ENCODE measurements at places on chromosomes 5 and 9.

DNA sequence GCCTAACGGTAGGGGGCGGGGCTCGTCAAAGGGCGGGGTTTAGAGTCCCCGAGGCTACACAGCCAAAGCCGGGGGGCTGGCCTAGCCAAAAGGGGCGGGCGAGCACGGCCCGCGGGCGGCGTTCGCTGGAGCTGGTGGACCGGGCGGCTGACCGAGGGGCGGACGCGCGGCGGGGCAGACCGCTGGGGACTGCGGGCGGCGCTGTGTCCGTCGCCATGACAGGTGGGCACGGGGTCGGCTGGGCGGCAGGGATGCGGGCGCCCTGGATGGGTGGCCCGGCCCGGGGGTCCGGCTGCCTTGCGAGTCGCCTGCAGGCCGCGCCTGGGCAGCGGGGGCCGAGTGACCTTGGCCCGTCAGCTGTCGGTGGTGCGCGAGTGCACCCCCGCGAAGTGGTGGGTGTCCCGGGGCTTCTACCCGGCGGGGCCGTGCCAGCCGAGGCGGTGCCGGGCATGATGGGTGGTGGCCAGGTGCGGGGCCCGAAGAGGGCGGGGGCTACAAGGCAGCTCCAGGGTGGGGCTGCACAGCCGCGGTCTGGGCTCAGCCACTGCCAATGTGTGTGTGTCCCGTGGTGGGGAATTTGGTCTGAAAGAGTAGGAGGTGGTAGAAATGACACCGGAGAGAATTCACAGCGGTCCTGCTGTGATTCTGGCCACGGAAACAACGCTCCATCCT lies at the start of gene CARD19:
CARD19 (plus strand) TSS at position 87 of the 672 bp plus-strand sequence; CDS start at position 216, 129 bp downstream.
- no peak for DNase-seq

- no peak for DNase-seq
These were observed 269.4 kb upstream of the MVB12B start for GRCh38 chr9:126057121-126057825.

- no peak for DNase-seq
These were observed 205.3 kb downstream of the SLCO4C1 start for GRCh38 chr5:102090770-102091169.

GRCh38 chr5:144089401-144090021 lies 80.9 kb downstream of the YIPF5 start:
- DNase-seq, result no peak

DNA sequence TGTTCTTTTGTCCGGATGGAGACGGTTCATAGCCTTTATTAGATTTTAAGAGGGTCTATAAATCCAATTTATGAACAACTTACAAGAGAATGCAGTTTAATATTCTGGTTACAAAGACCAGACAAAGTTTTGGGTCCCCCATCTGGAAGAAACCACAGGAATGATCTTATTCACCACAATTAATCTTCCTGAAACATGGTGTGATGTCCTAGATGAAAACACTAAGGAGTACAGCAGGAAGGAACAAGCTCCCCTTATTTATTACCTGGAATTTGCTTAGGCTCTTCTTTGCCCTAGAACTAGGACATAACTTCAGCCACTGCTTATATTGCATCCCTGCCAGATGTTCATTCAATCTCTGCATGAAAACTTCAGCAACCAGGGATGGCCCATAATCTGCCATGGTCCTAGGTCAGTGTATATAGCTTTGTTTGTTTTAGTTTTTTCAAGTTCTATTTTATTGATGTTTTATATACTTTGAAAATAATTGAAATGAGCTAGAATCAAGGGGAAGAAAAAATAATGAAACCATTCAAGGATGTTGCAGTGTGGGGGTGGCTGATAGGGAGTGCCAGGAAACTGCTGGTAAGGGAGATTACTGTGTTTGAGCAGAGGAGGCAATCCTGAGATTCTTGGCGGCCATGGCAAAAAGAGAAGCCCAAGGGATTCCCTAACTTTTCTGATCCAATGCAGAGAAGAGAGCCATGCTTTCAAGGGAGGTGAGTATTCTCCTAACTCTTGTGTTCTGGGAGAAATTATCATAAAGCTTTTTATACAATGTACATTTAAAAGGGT lies 16.8 kb downstream of the TXNDC8 start:
- no peak for DNase-seq

DNA sequence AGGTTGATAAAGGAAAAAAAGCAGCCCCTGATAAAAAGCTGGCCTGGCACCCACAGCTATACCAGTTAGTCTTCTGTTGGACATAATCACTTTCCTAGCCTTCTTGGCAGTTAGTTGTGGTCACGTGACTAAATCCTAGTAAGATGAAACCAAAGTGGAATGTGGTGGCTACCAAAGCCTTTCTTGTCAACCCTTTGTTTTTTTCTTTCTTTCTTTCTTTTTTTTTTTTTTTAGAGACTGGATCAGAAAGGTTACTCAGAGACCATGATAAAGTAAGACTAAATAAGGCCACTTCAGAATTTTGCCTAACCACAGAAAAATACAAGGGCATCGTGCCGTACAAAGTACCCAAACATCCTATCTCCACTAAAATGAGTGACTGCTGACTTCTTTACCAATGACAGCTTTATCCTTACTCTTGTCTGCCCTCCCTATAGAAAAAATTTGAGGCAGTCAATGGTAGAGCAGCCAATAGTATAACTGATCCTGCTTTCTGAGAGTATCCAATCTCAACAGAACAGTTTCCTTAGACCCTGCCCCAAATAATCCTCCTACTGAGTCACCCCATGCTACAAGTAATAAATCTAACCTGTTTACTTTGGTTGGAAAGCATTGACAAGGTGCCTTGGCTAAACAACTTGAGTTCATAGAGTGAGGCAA lies 14.2 kb upstream of the KIF27 start:
- DNase-seq, result no peak

DNA sequence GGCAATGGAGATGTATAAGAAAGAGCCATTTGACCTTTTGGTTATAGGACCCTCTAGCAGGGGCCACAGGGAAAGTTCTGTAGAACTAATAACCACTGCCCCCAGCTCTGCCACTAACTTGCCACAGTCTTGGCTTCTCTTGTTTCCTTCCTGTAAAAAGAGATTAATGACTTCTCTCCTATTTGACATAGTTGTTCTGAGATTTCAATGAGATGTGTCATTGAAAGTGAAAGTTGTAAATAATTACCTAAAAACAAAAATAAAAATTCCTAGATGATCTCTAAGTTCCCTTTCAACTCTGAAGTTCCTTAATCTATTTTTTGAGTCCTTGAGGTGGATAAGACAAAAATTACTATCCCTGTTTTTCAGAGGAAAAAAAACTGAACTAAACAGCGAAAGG lies 1.4 kb upstream of the KIF12 start:
- no peak for DNase-seq

- no peak for DNase-seq
These were observed 14.9 kb upstream of the CEL start for GRCh38 chr9:133046900-133047295.

DNA sequence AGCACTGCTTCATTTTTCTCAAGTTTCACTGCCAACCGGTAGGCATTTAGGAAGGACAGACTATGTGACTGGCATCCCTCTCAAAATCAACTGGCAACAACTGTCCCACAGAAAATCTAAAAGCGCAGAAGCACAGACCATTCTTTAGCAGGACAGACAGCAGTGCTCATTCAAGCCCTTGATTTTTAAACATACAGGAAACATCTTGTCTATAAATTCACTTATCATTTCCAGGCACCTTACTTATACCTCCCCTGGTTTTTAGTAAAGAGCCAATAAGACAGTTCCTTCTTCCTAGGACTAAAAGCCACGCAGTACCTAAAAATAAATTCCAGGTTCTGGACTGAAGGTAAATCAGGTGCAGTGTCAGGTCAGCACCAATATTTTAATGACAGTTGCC lies 343.2 kb upstream of the WWC1 start:
- DNase-seq, result no peak

- no peak for DNase-seq
These were observed 66.9 kb downstream of the SYK start for GRCh38 chr9:90868555-90868954.

- DNase-seq, result no peak
These were observed 101.9 kb downstream of the F2RL2 start for GRCh38 chr5:76521240-76521758.

DNA sequence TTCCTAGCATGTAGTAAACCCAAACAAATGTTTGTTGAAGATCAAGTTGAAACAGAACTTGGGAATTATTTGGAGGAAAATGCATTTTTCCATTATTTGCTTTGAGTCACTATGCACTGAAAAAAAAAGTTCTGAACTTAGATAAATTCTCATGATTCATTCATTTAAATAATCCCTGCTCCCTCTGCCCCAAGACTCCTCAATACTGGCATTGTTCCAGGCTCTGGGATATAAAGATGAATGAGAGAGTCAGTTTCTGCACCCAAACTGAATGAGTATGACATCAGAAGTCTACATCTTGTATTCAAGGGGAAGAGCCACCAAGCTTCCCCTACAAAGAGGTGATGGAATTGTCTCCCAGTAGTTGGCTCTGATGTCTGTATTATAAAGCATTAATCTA lies 123.9 kb downstream of the SEC61B start:
- no peak for DNase-seq

DNA sequence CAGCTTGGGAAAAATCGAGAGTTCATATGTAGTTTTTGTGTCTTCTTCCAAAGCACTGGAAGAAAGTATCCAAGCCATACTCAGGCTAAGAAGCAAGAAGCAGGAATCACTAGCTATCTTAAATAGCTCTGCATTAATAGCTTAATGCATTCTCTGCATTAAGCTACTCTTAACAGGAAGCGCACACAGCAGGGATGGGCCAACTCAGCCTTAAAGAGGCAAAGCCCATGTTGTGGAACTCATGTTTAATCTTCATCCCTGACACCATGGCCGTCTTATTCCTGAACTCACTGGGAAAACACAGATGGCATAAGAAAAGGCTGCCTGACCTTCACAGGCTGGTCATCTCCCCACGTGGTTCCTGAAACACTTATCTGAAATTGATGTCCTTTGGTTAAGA lies 18.7 kb upstream of the ICE1 start:
- no peak for DNase-seq

DNA sequence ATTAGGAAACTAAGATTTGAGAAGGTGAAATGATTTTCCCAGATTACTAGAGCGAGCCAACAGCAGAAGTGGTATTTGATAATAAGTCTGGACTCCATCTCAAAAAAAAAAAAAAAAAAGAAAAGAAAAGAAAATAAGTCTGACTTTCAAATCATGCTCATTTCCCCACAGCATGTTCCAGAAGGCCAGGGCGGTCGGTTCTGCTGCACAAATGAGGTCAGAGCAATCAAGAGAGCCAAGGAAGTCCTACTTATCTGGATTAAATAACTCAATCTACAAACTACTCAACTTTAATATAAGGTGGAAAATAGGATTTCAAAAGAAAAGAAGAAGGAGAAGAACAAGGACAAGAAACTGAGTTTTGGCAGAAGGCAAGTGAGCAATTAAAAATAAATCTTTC lies 130.4 kb upstream of the RASA1 start:
- DNase-seq, result no peak

- no peak for DNase-seq
These were observed 15.5 kb upstream of the FSD1L start for GRCh38 chr9:105432247-105432842.

DNA sequence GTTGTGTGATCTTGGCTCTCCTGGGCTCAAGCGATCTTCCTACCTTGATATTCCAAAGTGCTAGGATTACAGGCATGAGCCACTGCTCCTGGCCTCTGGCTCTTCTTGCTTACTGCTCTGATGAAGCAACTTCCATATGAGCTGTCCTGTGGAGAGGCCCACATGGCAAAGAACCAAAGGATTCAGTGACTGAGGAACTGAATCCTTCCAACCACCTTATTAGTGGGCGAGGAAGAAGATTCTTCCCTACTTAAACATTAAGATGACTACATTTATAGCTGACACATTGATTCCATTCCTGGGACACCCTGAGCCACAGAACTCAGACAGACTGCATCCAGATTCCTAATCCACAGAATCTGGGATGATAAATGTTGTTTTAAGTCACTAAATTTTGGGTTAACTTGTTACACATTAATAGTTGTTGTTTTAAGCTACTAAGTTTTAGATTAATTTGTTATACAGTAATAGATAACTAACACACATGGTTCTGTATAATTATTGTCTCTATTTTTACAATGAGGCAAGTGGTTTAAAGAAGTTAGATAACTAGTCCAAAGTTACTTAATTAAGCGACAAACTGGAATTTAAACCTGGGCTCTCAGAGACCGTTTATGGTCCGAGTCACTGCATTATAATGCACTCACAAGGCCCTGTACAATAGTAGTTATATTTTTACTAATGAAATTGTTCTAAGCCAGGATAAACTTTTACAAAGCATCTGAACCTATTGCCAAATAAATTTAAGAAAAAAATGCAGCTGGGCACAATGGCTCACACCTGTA lies 16.7 kb upstream of the SLCO4C1 start:
- no peak for DNase-seq

GRCh38 chr9:85744480-85744879 lies 2.7 kb upstream of the AGTPBP1 start:
- no peak for DNase-seq

- no peak for DNase-seq
These were observed 133.9 kb downstream of the PJA2 start for GRCh38 chr5:109275919-109276318.

DNA sequence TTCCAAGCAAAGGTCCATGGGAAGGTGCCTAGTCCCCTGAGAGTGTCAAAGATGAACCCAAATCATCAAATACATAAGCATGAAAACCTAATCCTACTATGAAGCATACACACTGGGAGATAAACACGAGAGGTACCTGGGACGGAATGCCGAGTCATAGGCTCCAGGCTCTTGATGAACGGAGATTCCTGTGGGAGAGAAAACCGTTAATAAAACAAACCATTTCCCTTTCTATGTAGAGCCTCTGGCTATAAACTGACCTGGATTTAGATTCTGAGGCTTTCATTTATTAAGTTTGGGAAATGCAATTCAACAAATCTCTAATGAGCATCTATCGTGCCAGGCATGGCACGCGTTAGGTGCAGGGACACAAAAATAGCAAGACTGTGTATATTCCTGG lies 206.4 kb upstream of the IL12B start:
- no peak for DNase-seq

- no peak for DNase-seq
These were observed 393 bp downstream of the SH3GLB2 start for GRCh38 chr9:129027685-129028191.

GRCh38 chr5:103369125-103370120 lies 110.9 kb downstream of the MACIR start:
- DNase-seq, result no peak

- DNase-seq, result no peak
These were observed 45.9 kb upstream of the GADD45G start for GRCh38 chr9:89558948-89559347.

DNA sequence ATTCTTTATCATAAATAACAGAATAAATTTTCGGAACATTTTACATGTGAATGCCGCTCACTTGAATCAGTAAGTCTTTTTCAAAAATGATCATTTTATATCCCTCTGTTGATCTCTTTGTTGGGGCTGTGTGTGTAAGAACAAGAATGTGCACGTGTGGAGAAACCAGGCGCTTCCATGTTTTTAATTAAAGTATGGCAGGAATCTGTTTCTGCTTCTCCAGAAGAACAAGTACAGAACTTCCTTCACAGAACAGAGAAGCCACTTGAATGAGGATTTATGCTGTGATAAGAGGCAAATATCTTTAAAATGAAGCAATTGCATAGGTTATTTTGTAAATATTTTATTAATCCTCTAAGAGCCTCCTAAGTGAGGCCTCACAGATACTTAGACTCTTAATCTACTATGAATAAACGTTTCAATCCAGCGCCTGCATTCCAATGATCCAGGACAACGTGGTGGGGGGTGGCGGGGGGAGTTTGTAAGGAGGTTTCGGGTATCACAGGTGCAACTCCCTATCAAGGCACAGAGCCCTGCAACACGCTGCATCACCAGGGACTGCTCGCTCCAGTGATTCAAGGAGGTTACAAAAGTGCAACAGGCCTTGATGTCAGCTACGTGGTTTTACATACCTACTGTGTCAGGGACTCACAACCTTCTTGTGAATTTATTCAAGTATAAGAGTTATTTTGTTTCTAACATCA lies 409.2 kb downstream of the BNC2 start:
- DNase-seq, result no peak

Data from GF-D8 (cell line).